ENCODE measurements at places on chromosomes 16 and 17. TPM values are rescaled to one million over a fixed set of nuclear protein-coding genes. Genes with fewer than 3 reads are reported as not detected.

- peak overlapping the region; percentile 79 for H3K27ac ChIP-seq
- no peaks in the 10 kb centered on the region for H3K27me3 ChIP-seq
- DNase-seq: no peak
- H3K4me3 ChIP-seq: peak overlapping the region; percentile 98
Measured at GRCh38 chr16:67482233-67482924, 968 bp downstream of the AGRP start.

- no peak overlapping the region for H3K27ac ChIP-seq
- no peaks in the 10 kb centered on the region for H3K36me3 ChIP-seq
- H3K4me1 ChIP-seq: peaks cover 5% of the 10 kb centered on the region
- no peaks in the 10 kb centered on the region for H3K27me3 ChIP-seq
Measured at GRCh38 chr16:30052671-30053372, 12.7 kb upstream of the ALDOA start.

GRCh38 chr16:50437769-50438437 lies 69.1 kb upstream of the BRD7 start:
- no peak overlapping the region for H3K4me3 ChIP-seq
- no peaks in the 10 kb centered on the region for H3K36me3 ChIP-seq
- H3K4me1 ChIP-seq: no peaks in the 10 kb centered on the region
- DNase-seq: no peak
- no peak overlapping the region for H3K27ac ChIP-seq

DNA sequence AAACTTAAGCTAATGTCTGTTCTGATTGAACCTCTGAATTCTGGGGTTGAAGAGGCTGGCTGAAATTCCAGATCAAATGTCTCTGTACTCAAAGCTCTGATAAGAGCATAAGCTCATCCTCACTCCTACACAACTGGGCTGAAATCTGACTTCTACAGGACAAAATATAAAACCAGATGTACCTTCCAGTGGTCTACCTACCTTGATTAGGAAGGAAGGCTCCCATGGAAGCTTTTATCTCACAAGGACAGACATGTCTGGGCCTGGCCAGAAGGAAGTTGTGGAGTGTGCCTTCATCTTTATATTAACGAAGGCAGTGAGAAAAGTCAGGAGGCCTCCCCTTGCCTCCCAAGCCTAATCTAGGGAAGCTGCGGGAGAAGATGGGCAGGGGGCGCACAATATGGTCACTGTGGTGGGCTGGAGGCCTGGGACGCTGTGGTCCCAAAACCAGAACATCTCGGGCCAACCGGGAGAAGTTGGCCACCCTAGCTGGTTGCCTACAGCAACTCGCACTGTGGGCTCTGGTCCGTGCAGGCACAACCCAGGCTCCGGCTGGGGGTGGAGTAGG lies 55.6 kb upstream of the LRRC37A3 start:
- H3K4me3 ChIP-seq: peak overlapping the region; percentile 69
- no peaks in the 10 kb centered on the region for H3K27me3 ChIP-seq
- no peaks in the 10 kb centered on the region for H3K36me3 ChIP-seq

GRCh38 chr16:52113533-52114183 lies 433.3 kb downstream of the TOX3 start:
- H3K27me3 ChIP-seq: no peaks in the 10 kb centered on the region
- no peaks in the 10 kb centered on the region for H3K4me1 ChIP-seq
- DNase-seq: no peak

DNA sequence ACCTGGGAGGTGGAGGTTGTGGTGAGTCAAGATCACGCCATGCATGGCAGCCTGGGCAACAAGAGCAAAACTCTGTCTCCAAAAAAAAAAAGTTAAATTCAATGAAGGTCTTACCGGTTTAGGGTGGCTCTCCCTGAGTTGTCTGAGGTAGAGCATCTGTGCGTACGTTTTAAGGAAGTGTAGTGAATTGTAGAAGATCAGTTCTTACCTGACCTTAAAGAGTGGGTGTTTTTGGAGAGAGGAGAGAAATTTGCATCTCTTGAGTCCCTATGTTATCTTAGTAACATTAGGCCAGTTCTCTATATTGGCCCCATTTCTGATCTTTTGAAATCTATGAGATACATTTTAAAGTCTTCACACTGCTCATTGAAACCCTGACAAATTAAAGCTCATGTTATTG lies 56.2 kb downstream of the ELAC2 start:
- no peaks in the 10 kb centered on the region for H3K4me1 ChIP-seq
- DNase-seq: no peak
- H3K36me3 ChIP-seq: no peaks in the 10 kb centered on the region
- H3K4me3 ChIP-seq: no peak overlapping the region
- H3K27ac ChIP-seq: no peak overlapping the region

GRCh38 chr16:84986102-84986501 lies 25.2 kb downstream of the ZDHHC7 start:
- no peaks in the 10 kb centered on the region for H3K27me3 ChIP-seq
- no peaks in the 10 kb centered on the region for H3K4me1 ChIP-seq
- H3K4me3 ChIP-seq: no peak overlapping the region
- no peak overlapping the region for H3K27ac ChIP-seq

Gene TMUB2
- 95.0 TPM for polyA plus RNA-seq

Gene SLC12A3
- polyA plus RNA-seq: 0.72 TPM

Data from B cell (primary cell).